ENCODE measurements at places on chromosomes 11 and 22. TPM values are rescaled to one million over a fixed set of nuclear protein-coding genes. Genes with fewer than 3 reads are reported as not detected.

DNA sequence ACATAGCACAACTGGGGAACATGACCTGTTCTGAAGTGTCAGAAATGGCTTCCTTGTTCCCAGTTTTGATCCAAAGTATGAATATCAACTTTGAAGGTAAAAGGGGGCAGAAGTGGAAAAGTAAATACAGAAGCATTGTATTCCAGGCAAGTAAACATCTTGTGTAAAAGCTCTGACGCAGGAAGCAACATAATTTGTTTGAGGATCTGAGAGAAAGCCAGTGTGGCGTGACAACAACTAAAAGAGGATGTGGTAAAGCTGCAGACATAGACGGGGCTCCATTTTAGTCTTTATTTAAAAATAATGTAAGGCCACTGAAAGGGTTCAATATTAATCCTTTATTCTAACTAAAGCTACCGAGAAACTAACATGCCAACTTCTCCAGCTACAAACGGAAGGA lies 310.2 kb downstream of the DLG2 start:
- H3K27ac ChIP-seq = no peak overlapping the region
- H3K27me3 ChIP-seq = no peaks in the 10 kb centered on the region
- H3K36me3 ChIP-seq = no peaks in the 10 kb centered on the region
- no peaks in the 10 kb centered on the region for H3K4me1 ChIP-seq
- no peak overlapping the region for H3K4me3 ChIP-seq
- DNase-seq = no peak

DNA sequence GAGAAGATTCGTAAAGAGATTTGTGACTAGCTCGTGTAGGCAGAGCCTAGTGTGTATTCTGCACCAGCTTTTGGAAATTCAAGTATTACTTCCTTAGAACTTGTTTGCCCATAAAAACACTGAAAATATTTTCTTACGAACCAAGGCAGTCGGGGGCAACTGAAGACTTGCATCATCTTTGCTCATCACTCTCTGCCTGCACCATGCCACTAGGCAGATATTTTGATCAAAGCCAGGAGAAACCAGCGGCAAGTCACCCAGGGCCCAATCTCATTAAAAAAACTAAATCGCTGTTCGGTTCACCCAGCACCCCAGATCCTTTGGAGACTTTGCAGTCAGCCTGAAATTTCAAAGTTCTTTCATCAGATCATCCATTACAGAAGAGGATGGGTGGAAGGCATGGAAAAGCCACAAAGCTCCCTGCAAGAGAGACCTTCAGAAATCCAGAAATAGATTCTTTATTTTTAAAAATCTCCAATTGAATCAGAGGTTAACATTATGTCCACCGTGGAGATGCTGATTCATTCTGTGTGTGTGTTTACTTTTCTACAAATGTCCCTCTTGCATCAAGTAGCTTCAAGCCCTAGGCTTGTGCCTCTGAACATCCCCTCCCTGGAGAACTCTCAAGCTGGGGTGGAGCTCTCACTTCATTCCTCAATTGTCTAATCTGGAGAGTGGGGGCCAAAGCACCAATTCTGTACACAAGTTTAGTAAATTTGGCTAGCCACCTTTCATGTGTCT lies 78.4 kb downstream of the ETS1 start:
- H3K27ac ChIP-seq = peak overlapping the region; percentile 82
- DNase-seq = no peak
- H3K4me1 ChIP-seq = no peaks in the 10 kb centered on the region
- H3K4me3 ChIP-seq = no peak overlapping the region
- no peaks in the 10 kb centered on the region for H3K27me3 ChIP-seq
- H3K36me3 ChIP-seq = peaks cover 7% of the 10 kb centered on the region

GRCh38 chr22:29096736-29097669 lies 24.2 kb downstream of the KREMEN1 start:
- DNase-seq = no peak
- peaks cover 5% of the 10 kb centered on the region for H3K36me3 ChIP-seq
- H3K27ac ChIP-seq = no peak overlapping the region
- no peaks in the 10 kb centered on the region for H3K4me1 ChIP-seq
- no peak overlapping the region for H3K4me3 ChIP-seq
- no peaks in the 10 kb centered on the region for H3K27me3 ChIP-seq

- H3K4me3 ChIP-seq = no peak overlapping the region
- no peaks in the 10 kb centered on the region for H3K27me3 ChIP-seq
- H3K36me3 ChIP-seq = no peaks in the 10 kb centered on the region
- no peak for DNase-seq
Observed at GRCh38 chr22:19688301-19689290, 25.7 kb upstream of the SEPTIN5 start.

DNA sequence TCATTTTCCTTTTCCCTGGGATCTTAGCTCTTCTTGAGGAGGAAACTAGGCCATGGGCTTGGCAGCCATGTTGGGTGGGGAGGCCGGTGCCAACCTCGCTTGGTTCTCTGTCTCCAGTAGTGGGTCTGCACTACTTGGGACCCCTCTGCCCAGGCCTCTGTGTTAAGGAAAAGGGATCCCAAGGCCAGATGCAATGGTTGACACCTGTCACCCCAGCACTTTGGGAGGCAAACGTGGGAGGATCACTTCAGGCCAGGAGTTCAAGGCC lies 1.9 kb upstream of the ZDHHC8 start:
- no peaks in the 10 kb centered on the region for H3K4me1 ChIP-seq
- no peaks in the 10 kb centered on the region for H3K27me3 ChIP-seq
- no peak overlapping the region for H3K27ac ChIP-seq

- H3K27me3 ChIP-seq = no peaks in the 10 kb centered on the region
- H3K4me1 ChIP-seq = no peaks in the 10 kb centered on the region
- H3K36me3 ChIP-seq = no peaks in the 10 kb centered on the region
- peak overlapping the region; percentile 39 for H3K27ac ChIP-seq
- H3K4me3 ChIP-seq = no peak overlapping the region
Observed at GRCh38 chr11:132111316-132111715, 740.9 kb downstream of the NTM start.

GRCh38 chr11:13262096-13262495 lies 15.5 kb upstream of the BMAL1 start:
- no peaks in the 10 kb centered on the region for H3K27me3 ChIP-seq
- no peak for DNase-seq
- peaks cover 24% of the 10 kb centered on the region for H3K4me1 ChIP-seq

DNA sequence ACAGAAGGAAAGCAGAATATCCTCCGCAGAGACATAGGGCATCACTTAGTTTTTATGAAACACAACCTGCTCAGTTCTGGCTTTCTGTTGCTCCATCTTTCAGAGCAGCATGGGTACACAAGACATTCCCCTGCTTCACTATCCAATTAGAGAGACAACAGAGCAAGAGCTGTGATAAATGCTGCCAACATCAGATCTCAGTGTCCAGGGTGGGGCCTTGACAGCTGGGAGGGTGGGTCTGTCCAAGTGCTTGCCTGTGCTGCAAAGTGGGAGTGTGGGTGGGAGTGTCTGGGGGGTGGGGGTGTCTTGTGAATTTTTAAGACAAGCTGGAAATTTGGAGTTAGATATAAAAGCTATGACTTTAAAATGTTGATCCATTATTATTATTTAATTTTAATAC lies 369.6 kb downstream of the TENM4 start:
- no peak overlapping the region for H3K4me3 ChIP-seq
- H3K27ac ChIP-seq = no peak overlapping the region
- no peak for DNase-seq
- H3K36me3 ChIP-seq = no peaks in the 10 kb centered on the region
- no peaks in the 10 kb centered on the region for H3K27me3 ChIP-seq

DNA sequence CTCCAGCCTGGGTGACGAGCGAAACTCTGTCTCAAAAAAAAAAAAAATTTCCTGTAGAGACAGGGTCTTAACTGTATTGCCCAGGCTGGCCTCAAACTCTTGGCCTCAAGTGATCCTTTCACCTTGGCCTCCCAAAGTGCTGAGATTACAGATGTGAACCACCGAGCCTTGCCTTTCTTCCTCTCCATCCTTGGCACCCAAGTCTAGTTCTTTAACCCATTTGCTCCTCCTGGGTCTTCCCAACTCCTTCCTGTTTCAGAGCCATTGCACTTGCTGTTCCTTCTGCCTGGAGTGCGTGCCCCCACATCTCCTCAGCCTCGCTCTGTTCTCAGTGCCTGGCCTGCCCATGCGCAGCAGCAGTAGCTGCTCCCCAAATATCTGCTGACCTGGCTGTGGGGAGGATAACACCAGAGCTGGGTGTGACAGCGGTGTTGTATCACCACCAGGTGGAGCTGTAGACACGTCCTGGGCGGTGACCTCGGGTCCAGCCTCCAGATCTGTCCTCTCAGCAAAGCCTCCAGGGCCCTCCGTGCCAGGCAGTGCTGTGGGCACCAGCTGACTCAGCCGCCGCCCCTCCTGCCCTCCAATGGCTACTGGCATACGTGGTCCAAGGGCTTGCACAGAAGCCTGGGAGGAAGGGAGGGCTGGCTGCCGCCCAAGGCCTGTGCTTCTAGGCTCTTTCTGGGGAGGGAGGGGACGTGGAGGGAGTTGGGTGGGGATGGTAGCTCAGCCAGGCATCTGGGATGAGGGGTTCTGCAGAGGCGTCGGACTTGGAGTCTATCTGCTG lies 22.0 kb downstream of the TEF start:
- no peaks in the 10 kb centered on the region for H3K27me3 ChIP-seq
- H3K27ac ChIP-seq = peak overlapping the region; percentile 71
- H3K4me3 ChIP-seq = no peak overlapping the region
- peak; percentile 99 for DNase-seq

- no peaks in the 10 kb centered on the region for H3K36me3 ChIP-seq
- peak within 1 kb of the TSS; percentile 71 for H3K4me3 ChIP-seq
- peaks cover 45% of the 10 kb centered on the region for H3K4me1 ChIP-seq
- no peaks in the 10 kb centered on the region for H3K27me3 ChIP-seq
Observed at GRCh38 chr11:73308003-73308960, at the start of gene ARHGEF17. Gene ARHGEF17, plus strand, starts transcription at chr11:73308276. Its CDS starts 363 bp downstream, at chr11:73308639.

- no peak for DNase-seq
- H3K27ac ChIP-seq = no peak overlapping the region
- no peaks in the 10 kb centered on the region for H3K4me1 ChIP-seq
- no peaks in the 10 kb centered on the region for H3K36me3 ChIP-seq
- H3K4me3 ChIP-seq = no peak overlapping the region
Observed at GRCh38 chr11:31974366-31975136, 116.3 kb upstream of the RCN1 start.

DNA sequence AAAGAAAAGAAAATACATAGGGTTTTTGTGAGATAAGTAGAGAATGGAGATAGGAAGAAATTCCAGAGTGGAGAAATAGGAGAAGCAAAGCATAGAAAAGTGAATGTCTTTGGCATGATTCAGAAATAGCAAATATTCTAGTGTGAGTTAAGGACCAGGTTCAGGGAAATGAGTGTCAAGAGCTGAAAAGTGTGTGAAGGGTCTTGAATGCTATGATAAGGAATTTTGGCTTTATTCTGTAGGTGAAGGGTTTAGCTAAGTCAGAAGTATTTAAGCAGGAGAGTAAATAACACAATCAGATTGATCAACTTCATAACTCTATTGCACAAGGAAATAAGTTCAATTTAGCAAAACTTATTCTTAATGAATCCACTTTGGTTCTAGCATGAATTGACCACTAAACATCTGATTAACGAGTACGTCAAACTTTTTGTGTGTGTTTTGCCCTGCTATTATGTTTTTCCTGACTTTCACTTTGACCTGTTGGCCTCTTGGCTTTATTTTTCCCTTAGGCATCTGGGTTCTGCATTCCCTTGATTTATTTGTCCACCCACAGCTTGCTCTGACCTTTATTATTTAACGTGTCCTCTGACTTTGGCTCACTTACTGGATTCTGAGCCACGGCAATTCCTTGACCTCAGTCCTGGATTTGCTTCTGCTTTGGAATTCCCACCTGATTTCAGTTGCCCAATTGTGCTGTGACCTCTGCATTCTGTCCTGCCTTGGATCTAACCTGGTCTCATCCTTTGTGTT lies 11.9 kb upstream of the TMEM218 start:
- no peak for DNase-seq
- H3K4me1 ChIP-seq = no peaks in the 10 kb centered on the region
- H3K4me3 ChIP-seq = no peak overlapping the region

DNA sequence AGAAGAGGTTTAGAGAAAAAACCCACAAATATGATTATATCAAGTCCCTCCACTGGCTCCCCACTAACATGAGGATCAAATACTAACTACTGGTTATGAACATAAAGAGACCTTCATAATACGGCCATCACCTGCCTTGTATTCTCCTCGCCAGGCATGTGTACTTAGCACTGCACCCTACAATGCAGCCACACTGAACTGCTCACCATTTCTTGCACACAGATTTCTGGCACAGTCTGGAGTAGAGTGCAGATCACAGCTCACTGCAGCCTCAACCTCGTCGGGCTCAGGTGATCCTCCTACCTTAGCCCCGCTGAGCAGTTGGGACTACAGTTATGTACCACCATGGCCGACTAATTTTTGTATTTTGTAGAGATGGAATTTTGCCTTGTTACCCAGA lies 13.1 kb downstream of the OSBP start:
- peaks cover 100% of the 10 kb centered on the region for H3K36me3 ChIP-seq
- no peak overlapping the region for H3K4me3 ChIP-seq
- H3K4me1 ChIP-seq = peaks cover 10% of the 10 kb centered on the region

- no peaks in the 10 kb centered on the region for H3K36me3 ChIP-seq
- H3K27ac ChIP-seq = peak overlapping the region; percentile 63
- DNase-seq = no peak
- H3K4me1 ChIP-seq = peaks cover 20% of the 10 kb centered on the region
- peak overlapping the region; percentile 39 for H3K4me3 ChIP-seq
- H3K27me3 ChIP-seq = no peaks in the 10 kb centered on the region
Observed at GRCh38 chr11:18721561-18722292, 4.3 kb downstream of the IGSF22 start.

CD3E gene
- not detected for total RNA-seq

GRM5 gene
- total RNA-seq = not detected

TEX12 gene
- 1.5 TPM for total RNA-seq

SMIM38 gene
- 5.4 TPM for total RNA-seq

CLMP gene
- 155 TPM for total RNA-seq

TMEM151A gene
- total RNA-seq = not detected

CDON gene
- total RNA-seq = 88.1 TPM

TSKU gene
- 20.4 TPM for total RNA-seq

MAPK8IP2 gene
- 2.2 TPM for total RNA-seq

All from sigmoid colon (tissue), 7 donors.